ENCODE measurements at places on chromosomes 5 and 9.

DNA sequence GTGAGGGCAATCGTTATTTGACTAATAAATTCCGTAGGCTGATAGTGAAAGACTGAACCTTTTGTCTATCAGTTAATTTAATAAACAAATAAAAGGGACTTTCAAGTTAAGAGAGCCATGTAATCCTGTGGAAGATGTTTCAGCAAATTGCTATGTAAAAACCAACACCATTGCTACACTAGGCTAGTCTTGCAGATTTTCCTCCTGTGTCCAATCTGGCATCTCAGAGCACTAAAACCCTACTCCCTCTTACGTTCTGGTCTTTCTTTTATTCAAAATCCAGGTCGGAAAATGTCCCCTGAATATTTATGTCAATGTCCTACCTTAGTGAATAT, 478.8 kb upstream of the TNC start:
- no peak for DNase-seq

- DNase-seq: no peak
Observed at GRCh38 chr5:169584998-169585451, 1.5 kb downstream of the SPDL1 start.

DNA sequence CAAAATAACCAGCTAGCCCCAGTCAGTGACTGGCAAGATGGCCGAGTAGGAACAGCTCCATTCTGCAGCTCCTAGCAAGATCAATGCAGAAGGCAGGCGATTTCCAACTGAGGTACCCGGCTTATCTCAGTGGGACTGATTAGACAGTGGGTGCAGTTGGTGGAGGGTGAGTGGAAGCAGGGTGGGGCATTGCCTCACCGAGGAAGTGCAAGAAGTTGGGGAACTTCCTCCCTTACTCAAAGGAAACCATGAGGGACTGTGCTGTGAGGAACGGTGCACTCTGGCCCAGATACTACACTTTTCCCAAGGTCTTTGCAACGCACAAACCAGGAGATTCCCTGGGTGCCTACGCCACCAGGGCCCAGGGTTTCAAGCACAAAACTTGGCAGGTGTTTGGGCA, 9.6 kb upstream of the BTNL8 start:
- DNase-seq: no peak

- DNase-seq: no peak
Observed at GRCh38 chr5:178085316-178085715, 28.0 kb upstream of the N4BP3 start.

DNA sequence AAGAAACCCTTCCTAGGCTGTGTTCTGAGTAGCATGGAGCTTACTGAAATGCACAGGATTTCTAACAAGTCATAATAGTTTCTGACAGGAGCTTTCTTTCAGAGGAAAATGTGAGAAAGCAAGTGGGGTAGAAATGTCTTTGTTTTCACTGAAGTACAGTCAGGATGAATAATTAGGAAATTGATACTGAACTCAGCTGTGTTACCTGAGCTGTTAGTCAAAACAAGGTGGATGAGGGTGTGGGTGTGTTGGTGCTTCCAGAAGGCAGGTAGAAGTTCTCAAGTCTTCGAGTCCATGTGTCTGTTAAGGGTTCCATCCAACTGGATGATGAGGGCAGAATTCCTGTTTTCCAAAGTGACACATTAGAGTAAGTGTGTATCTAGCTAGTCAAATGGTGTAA, 122.4 kb downstream of the BASP1 start:
- DNase-seq: no peak

- no peak for DNase-seq
Observed at GRCh38 chr5:35853631-35854030, 3.1 kb upstream of the IL7R start.

GRCh38 chr9:82036086-82036485, 47.5 kb downstream of the SPATA31D1 start:
- no peak for DNase-seq

- DNase-seq: no peak
Observed at GRCh38 chr5:90939211-90939610, 380.6 kb downstream of the ADGRV1 start.

GRCh38 chr9:18776836-18777820, 255.9 kb downstream of the SAXO1 start:
- DNase-seq: no peak

Data from left forelimb (tissue), 1 donor.